ENCODE measurements at places on chromosomes 6 and 20.

DNA sequence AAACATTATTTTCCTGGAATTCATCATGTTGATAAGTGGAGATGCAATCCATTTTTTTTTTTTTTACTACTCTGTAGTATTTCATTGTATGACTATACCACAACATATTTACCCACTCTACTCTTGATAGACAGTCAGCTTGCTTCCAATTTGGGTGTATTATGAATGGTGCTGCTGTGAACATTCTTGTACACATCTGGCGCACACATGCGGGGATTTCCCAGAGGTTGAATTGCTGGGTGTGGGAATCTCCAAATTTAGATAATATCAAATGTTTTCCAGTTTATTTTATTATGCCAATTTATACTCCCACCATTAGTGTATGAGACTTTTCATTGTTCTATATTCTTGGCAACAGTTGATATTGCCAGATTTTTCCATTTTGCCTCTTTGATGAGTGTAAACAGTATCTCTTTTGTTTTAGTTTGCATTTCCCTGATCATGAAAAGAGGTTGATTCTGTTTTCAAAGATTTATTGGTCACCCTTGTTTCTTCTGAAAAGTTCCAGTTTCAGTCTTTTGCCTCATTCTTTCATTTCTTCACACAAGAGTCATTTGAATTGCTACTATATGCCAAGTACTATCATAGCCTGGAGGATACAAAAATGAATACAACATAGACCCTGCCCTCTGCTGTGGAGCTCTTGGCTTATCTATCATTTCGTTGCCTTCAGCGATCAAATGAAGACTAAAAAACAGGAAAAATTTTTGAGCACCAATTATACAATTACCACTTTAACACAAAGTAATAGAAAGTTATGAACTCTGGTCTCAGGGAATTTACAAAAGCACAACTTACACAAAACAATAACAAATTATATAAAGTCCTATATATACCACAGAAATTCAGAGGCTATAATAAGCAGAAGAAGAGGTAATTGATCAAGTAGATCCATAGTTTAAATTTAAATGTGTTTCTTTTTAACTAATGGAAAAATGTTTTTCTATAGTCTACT is 17.1 kb upstream of the NCOA7 start:
- no peak for DNase-seq

DNA sequence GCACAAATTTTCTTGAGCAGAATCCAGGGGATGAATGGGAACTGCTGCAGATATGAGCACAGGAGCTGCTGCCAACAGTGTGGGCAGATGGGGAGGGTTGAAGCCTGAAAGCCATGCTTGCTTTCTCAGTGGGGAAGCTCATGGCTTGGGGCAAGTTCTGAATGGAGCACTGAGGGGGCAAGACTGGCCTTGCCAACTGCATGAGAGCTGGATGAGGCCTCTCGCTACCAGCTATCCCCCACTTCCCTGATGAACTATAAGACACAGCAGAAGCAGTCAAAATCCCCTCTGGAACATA is 28.3 kb downstream of the TREM1 start:
- no peak for DNase-seq

GRCh38 chr6:5679270-5679669 is 327.5 kb downstream of the NRN1 start:
- no peak for DNase-seq

- no peak for DNase-seq
Observed at GRCh38 chr6:158028421-158028820, 46.8 kb downstream of the SYNJ2 start.

DNA sequence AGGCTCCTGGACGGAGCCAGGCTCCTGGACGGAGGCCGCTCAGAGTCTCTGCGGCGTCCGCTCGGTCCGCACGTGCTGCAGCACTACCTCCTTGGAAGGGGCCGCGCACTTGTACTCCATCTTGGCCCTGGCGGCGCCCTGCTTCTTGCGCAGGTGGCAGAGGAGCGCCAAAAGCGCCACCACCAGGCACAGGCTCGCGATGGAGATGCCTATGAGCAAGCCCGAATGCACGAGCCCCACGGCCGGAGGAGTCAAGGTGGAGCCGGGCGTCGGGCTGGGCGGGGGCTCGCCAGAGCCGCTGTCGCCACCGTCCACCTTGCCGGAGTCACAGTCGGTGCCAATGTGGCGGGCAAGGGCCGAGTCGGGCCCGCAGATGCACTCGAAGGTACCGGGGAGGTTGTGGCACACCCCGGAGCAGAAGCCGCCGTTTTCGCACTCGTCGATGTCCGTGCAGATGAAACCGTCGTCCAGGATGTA is 1.7 kb downstream of the THBD start:
- DNase-seq = no peak

GRCh38 chr6:13407709-13408695 is 79.4 kb downstream of the GFOD1 start:
- DNase-seq = peak; percentile 41

DNA sequence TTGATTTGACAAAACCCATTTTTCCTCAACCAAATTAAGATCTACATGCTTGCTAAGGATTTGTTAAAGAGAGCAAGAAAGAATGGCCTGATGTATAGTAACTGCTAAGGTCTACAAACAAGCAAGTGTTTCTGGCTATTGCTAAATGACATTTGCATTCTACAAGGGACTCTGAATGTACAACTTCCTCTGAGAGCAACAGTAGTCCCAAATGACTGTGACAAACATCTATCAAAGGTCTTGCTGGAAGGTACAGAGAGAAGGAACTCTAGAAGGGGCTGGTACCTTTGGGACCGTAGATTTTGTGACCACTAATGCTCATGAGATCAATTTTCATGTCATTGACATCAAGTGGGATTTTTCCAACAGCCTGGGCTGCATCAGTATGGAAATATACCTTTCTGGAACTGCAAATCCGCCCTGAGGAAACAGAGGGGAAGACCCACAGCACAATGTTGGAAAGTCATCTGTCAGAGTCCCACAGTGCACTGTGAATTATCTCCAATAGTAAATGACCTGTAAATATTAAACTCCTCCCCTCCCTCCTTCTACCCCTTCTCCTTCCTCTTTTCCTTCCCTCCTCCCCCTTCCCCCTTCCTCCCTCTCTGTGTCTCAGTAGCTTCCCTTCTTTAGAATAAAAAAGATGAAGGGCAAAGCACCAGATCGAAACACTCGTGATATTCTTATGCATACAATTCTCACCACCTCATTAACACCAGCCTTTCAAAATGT is 15.9 kb upstream of the CPNE1 start:
- DNase-seq = no peak

DNA sequence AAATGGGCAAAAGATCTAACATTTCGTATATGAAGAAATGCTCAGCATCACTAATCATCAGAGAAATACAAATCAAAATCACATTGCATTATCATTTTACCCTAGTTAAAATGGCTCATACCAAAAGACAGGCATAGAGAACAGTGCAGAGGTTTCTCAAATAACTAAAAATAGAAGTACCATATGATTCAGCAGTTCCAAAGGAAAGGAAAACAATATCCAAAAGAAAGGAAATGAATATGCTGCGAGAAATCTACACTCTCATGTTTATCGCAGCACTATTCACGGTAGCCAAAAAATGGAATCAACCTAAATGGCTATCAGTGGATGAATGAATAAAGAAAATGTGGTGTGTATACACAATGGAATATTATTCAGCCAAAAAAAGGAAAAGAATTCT is 63.5 kb downstream of the VTA1 start:
- no peak for DNase-seq

GRCh38 chr20:63979557-63980316 is at the start of gene SAMD10:
TSS of gene SAMD10 (minus strand) at chr20:63979642. CDS start at chr20:63979467, 175 bp downstream.
- peak; percentile 50 for DNase-seq

DNA sequence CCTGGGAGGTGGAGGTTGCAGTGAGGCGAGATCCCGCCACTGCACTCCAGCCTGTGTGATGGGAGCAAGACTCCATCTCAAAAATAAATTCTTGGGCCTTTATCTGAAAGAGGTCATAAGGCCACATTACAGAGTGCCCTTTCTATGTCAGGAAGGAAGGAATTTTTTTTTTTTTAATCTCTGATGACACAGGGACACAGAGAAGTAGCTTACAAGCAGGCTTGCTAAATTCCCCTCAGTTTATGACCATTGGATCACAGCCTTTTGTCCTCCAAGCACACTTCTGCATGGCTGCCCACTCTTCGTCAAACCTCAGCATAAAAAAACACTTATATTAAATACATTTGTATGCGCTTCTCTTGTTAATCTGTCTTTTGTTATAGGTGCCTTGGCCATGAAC is 7.5 kb upstream of the IFNGR1 start:
- DNase-seq = no peak

DNA sequence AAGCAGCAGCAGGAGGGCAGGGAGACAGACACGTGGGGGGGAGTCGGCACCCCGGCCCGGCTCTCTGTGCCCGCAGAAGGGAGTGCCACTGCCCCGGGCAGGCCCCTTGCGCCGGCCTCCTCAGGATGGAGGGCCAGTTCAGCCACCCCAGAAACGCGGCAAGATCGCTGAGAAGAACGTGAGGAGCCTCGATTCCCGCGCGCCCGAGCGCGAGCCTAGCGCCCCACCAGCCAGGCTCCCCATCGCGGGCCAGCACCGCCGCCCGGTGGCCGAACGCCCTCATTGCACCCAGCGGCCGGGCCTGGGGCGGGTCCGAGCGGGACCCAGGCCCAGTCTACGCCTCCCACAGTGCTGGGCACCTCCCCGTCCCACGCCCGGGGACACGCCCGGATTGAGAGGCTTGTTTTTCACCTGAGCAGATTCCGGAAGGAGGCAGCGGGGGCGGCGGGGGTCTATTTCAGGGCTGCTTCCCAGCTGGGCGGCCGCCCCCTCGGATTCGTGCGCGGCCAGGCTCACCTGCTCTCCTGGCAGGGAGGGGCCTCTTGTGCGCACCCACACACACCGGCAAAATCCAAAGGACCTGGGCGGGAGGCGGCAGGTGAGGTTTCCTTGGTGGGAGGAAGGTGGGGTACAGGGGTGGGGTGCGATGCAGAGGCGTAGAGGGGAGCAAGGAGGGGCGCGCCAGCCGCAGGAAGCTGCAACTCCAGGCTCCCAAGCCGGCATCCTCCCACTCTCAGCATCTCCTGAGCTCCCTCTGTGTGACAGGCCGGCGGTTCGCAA is 9.0 kb upstream of the GRM4 start:
- no peak for DNase-seq

DNA sequence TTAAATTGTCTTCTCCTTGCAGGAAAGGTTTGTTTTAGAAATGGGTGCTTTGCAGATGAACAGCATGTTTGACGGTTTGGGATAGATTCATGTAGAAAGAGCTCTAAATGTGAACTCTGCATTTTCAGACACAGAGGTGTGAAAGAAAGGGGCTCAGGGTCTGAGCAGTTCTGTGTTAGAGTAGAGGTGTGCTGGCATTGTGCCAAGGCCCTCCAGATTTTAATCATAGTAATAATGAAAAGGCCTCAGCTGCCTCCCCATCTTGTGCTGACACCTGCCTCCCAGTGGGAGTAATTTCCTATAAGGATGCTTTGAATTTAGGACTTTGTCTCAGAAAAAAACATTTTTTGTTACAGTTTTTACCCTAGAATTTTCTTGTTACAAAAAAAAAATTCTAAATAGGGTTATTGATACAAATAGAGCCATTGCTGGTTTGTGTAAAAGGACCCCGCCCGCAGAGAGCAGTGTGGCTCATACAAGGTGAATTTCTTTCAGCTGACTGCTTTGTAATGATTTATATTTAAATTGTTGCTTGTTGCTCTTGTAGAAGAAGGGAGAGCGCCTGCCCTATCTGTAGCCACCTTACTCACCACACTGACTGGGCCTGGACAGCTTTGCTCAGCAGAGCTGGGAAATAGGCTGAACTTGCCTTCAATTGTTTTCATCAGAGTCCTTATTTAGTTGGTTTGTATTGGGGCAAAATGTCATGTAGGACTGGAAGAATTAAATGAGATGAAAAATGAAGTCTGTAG is 294.5 kb downstream of the ZFAND3 start:
- no peak for DNase-seq

DNA sequence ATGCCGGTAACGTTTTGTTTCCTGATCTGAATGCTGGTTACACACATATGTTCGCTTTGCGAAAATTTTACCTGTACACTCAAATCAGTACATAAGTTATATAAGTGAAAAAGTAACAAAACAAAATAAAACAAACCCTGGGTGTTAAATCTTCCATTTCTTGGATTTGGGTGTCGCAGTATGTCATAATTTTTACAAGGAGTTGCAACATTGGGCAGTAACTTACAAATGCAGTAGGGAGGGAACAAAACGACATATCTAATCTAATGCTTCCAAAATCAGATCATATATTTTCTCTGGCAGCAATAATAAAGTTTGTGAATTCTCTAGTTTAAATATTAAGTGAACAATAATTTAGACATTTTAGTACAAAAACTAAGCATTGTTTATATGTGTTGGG is 25.2 kb downstream of the SNX14 start:
- DNase-seq = no peak

- DNase-seq = no peak
Observed at GRCh38 chr6:12748815-12749521, 32.4 kb downstream of the PHACTR1 start.

- no peak for DNase-seq
Observed at GRCh38 chr20:39132511-39132910, 170.4 kb downstream of the DHX35 start.

GRCh38 chr20:50743087-50743486 is 11.7 kb downstream of the PARD6B start:
- DNase-seq = no peak

- DNase-seq = no peak
Observed at GRCh38 chr20:38104285-38104684, 60.8 kb downstream of the TGM2 start.

DNA sequence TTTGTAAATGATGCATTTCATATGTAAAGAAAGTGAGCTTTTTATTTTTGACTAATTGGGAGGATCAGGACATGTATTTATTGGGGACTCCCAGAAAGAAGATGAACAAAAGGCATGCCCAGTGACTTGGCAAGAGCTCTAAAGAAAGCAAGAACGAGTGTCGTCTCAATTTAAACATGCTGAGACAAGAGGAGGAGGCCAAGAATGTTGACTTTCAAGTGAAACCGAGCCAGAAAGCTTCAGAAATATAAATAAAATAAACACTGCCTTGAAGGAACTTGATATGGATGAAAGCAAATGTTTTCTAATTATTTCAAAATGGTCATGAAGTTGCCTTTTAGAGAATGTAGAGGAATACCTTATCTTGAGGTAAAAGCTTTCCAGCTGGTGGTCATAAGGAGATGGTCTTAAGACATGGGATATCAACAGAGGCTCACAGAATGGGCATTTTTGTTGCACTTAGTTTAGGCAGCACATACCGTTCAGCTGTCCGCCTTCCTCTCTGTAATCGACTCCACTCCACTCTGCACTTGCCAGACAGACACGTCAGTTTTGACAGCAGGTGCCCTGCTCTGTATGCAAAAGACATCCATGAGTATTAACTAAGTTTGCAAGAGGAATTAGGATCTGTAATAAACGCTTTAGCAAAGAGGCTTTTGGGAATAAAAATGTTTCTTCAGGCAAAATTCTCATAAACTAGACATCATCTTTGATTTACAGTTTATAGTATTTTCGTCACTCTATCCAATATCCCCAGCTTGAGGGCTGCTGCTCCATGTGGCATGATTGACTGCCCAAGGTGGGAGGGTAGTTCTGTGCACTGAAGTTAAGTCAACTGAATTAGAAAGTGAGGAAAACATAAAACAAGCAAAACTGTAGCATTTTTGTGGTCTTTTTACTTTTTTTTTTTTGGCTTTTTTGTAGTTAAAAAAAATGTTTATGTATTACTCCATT is 613.1 kb downstream of the PKHD1 start:
- no peak for DNase-seq

GRCh38 chr6:113539202-113539601 is 317.9 kb upstream of the MARCKS start:
- DNase-seq = no peak

GRCh38 chr20:7161690-7162089 is 394.2 kb downstream of the BMP2 start:
- DNase-seq = no peak

GRCh38 chr20:20795119-20795518 is 82.7 kb upstream of the RALGAPA2 start:
- DNase-seq = no peak

Data from RCC 7860 (cell line).